GM03348 (cell line): ENCODE measurements at places on chromosomes 3 and 15.

GRCh38 chr3:135495891-135496290 lies 469.6 kb upstream of the PPP2R3A start:
- no peak for DNase-seq

- no peak for DNase-seq
Measured at GRCh38 chr3:117995842-117996437, 1038.7 kb downstream of the IGSF11 start.

- no peak for DNase-seq
Measured at GRCh38 chr3:124802702-124803101, 72.5 kb downstream of the UMPS start.

DNA sequence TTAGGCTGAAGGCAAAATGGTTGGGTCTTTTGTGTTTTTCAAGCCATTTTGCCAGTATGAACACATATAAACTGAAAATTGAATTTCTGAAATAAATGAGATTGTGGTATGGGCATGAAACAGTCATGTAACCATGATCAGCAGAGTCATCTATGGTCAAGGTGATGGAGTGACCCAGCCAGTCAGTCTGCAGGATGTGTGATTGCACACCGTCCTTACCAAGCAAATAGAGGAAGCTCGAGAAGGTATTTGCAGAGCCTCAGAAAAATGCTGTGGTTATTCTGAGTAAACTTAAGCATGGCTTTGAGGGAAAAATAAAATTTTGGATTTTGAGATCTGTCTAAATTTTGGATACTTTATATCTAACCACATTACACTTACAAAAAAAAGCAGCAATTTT lies 95.9 kb upstream of the RNF7 start:
- no peak for DNase-seq

DNA sequence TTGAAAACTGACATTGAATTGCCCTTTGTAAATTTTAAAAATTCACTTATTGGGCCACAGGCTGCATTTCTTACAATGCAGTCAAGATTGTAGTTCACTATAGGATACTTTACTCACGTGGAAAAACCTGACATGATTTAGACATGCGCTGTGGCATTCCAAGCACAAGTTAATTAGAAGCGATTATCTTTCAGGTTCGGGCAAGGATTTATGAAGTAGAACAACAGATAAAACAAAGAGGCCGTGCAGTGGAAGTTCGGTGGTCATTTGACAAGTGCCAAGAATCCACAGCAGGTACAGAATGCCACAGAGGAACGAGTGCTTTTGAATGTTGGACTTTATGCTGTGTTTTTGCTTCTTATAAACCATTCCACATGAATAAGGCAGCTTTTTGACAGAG lies 37.8 kb downstream of the GPR171 start:
- no peak for DNase-seq

DNA sequence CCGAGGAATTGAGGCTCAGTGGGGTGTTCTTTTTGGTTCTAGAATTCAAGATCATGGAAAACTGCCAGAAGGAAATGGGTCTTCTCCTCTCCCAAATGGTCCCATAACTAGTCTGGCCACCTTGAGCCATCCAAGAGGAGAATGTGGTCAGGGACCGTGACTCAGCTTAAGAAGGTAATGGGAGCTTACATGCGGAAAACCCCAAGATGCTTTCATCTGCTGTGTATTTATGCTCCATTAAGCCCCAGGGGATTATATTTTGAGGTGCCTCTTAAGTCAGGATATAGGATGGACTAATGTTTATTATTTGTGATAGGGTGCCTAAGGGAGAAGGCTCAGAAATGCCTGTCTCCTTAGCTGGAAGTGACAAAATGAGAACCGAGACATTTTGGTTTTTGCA lies 39.2 kb upstream of the DLG1 start:
- no peak for DNase-seq

DNA sequence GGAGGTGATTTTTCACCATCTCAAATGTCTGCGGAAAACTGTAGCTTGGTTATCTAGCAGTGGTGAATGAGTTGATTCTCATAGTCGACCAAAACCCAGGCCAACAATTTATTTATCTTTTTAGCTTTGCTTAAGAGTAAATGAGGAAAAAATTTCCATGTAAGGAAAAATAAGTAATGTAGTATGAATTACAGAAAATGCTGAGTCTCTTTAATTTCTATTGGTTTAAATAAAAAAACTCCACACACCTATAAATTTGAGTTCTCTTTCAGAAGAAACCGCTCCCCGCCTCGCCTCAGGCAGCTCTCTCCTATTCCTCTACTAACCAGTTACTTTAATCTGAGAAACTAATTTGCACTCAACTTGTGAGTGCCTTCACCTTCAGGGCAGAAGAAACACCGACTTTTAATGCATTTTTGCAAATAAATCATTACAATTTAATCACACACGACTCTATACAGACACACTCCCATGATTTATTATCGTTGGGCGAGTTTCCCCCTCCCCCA lies 540 bp upstream of the RSRC1 start:
- DNase-seq = no peak

GRCh38 chr3:104886220-104886995 lies 480.3 kb upstream of the ALCAM start:
- peak; percentile 7 for DNase-seq

GRCh38 chr3:148528024-148528423 lies 169.7 kb upstream of the AGTR1 start:
- DNase-seq = peak; percentile 4

GRCh38 chr3:54514416-54514815 lies 392.1 kb downstream of the CACNA2D3 start:
- no peak for DNase-seq

- DNase-seq = no peak
Measured at GRCh38 chr15:62953496-62954045, 89.0 kb upstream of the TPM1 start.

- no peak for DNase-seq
Measured at GRCh38 chr15:60541481-60542299, 62.7 kb upstream of the ICE2 start.

DNA sequence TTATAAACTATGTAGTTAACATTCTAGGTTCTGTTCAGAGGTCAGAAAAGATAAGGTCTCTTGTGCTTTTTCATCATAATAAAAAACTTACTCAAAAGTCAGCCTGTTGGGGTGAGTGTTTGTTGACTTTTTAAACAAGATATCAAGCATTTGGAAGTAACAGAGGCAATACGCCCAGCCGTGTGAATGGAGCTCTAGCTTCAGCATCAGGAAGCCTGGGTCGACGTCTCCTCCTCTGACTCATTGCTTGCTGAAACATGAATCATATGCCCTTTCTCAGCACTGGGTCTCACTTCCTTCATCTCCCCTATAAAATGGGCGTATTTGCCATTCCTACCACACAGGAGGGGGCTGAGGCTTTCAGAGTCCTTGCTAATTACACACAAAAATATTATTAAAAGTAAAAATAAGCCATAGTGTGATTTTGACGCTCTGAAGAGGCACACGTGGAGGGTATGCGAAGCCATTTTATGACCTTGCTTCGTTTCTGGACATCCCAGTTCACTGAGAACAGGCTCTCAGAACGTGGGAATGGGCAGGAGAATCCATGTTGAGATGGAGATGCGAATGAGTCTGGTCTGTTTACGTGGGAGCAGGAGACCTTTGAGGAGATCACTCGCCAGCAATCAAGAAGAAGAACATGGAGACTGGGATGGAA lies 220.8 kb upstream of the TPRG1 start:
- DNase-seq = peak; percentile 87

DNA sequence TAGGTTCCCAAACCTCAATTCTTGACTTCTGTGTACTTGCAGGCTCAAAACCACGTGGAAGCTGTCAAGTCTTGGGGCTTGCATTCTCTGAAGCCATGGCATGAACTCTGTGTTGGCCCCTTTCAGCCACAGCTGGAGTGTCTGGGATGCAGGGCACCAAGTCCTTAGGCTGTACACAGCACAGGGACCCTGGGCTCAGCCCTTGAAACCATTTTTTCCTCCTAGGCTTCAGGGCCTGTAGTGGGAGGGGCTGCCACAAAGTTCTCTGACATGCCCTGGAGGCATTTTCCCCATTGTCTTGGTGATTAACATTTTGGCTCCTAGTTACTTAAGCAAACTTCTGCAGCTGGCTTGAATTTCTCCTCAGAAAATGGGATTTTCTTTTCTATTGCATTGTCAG lies 135.4 kb downstream of the ATG7 start:
- DNase-seq = no peak

GRCh38 chr15:69080295-69081248 lies 66.1 kb downstream of the NOX5 start:
- no peak for DNase-seq

GRCh38 chr3:178964551-178964950 lies 107.1 kb downstream of the ZMAT3 start:
- DNase-seq = no peak

- DNase-seq = no peak
Measured at GRCh38 chr3:139318431-139318816, 25.4 kb upstream of the MRPS22 start.

DNA sequence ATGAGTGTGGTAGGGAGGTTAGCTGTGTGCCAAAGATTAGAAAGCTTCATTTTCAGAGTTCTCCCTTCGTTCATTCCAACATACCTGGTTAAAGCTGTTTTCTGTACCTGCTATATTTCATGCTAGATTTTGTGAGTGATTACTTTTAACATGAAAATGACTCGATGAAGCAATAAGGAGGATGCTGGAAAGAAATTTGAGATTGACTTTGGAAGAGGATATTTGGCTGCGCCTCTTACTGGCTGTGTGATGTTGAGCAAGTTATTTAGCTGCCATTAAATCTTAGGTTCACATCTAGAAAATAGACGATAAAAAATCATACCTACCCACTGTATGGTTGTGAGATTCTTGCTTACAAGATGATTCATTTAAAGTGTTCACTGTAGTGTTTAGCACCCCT lies 288.7 kb downstream of the ZIC4 start:
- no peak for DNase-seq

DNA sequence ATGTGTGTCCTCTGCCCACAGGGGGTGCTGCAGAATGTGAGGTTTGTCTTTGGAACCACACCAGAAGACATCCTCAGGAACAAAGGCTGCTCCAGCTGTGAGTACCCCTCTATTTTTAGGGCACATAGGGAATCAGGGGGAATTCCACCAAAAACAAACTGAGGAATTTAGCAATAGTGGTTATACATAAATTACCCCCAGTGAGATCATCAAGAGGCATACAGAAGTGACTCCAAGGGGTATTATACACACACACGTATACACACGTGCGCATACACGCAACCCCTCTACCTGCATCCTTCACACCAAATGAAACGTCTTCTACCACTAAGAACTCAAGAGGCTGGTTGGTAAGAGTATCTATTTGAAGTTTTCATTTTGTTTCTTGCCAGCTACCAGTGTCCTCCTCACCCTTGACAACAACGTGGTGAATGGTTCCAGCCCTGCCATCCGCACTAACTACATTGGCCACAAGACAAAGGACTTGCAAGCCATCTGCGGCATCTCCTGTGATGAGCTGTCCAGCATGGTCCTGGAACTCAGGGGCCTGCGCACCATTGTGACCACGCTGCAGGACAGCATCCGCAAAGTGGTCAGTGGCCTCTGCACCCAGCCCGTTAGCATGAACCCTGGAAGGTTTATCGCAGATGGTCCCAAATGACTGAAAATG lies 2.9 kb downstream of the THBS1 start:
- no peak for DNase-seq

DNA sequence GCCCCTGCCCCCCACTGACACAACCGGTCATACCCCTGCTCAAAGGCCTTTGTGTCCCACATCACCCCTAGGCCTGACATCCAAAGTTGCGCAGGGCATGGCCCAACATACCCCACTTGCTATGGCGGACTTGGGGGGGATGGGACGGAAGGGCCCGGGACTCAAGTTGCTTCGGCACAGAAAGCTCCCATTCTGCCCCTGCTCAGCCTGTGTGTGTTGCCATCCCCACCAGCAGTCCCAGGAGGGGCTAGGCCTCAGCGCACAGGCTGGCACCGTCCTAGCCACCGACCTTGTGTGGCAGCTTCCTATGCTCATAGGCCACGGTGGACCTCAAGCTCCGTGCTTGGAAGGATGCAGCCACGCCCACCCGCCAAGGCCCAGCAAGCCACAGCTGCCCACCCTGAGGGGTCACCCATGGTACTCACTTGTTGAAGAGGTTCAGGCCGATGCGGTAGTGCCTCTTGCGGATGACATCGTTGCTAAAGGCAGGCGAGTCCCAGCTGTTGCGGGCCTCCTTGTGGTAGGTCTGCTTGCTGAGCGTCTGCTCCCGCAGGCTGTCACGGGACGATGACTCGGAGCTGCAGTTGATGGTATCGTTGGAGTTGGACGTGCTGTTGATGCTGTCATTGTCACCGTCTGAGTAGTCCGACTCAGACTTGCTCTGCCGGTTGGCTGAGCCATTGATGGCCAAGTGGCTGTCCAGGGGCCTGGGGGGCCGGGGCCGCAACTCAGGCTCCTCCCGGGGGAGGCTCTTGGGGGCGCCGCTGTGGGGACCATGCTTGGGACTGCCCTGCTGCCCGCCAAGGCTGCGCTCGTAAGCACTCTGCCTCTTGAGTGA lies 93.9 kb upstream of the RPL32 start:
- DNase-seq = no peak

GRCh38 chr15:68526784-68527183 lies 52.0 kb upstream of the CORO2B start:
- no peak for DNase-seq

DNA sequence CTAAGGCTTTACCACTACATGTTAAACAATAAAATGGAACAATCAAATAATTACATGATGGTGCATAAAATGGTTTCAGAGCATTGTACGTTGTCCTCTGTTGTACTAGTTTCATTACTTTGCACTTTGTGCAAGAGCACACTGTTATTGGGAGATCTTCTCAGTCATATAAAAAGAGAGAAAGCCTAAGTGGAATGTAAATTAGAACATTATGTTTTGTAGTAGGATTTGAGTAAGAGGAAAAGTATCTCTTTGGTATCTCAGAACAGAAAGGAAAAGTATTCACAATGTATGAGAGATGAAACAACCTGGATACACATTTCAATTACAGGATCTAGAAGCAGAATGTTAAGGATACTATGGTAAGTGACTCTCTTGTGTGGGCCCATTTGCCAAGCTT lies 26.9 kb upstream of the PLSCR2 start:
- DNase-seq = no peak

GRCh38 chr3:183144363-183144762 lies 18.2 kb downstream of the LAMP3 start:
- DNase-seq = no peak

GRCh38 chr3:137010137-137010536 lies 52.4 kb downstream of the IL20RB start:
- no peak for DNase-seq

GRCh38 chr3:127735767-127736693 lies 63.3 kb downstream of the ABTB1 start:
- DNase-seq = peak; percentile 74

- no peak for DNase-seq
Measured at GRCh38 chr15:43795997-43796396, 3.9 kb downstream of the SERF2 start.

- DNase-seq = no peak
Measured at GRCh38 chr15:34357653-34358052, 9.3 kb downstream of the LPCAT4 start.

DNA sequence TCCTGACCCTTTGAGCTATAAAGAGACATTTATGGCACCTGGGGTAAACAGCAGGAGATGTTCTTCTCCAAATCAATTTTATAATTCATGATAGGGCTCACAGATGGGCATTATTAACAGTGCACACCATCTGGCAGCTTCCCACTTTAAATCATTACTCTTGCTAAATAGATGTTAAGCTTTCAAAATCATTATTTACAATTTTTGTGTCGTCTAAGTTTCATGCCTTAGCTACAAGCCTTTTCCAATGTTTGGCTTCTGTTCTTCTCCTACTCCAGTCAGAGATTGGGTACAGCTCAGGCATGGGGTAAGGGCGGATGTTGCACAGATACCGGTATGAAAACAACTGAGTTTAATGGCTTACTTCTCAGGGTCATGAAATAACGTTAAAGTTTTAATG lies 120.9 kb upstream of the PFN2 start:
- no peak for DNase-seq

- no peak for DNase-seq
Measured at GRCh38 chr3:150074697-150075416, 104.2 kb upstream of the PFN2 start.
